ENCODE measurements at places on chromosomes 1 and 21. TPM values are rescaled to one million over a fixed set of nuclear protein-coding genes. Genes with fewer than 3 reads are reported as not detected.

- H3K4me1 ChIP-seq, result no peaks in the 10 kb centered on the region
- DNase-seq, result no peak
- H3K36me3 ChIP-seq, result no peaks in the 10 kb centered on the region
- H3K27ac ChIP-seq, result no peak overlapping the region
Measured at GRCh38 chr1:245805532-245805931, 650.7 kb downstream of the KIF26B start.

Gene NBPF1
- 55.5 TPM for total RNA-seq

Gene ENSA
- 331 TPM for total RNA-seq

- H3K27ac ChIP-seq, result no peak overlapping the region
- peaks cover 6% of the 10 kb centered on the region for H3K36me3 ChIP-seq
- no peak overlapping the region for H3K4me3 ChIP-seq
- peaks cover 7% of the 10 kb centered on the region for H3K4me1 ChIP-seq
- DNase-seq, result no peak
Measured at GRCh38 chr21:33339918-33340317, 15.1 kb downstream of the IFNAR1 start.

GRCh38 chr1:49626472-49626871 is 397.3 kb downstream of the AGBL4 start:
- no peaks in the 10 kb centered on the region for H3K27me3 ChIP-seq
- no peak overlapping the region for H3K4me3 ChIP-seq
- no peaks in the 10 kb centered on the region for H3K36me3 ChIP-seq
- DNase-seq, result no peak

Gene DCST2
- 1.3 TPM for total RNA-seq

Gene SLAMF6
- 0.63 TPM for total RNA-seq

- H3K4me3 ChIP-seq, result no peak overlapping the region
- H3K27ac ChIP-seq, result no peak overlapping the region
- H3K4me1 ChIP-seq, result no peaks in the 10 kb centered on the region
- no peak for DNase-seq
Measured at GRCh38 chr1:208167261-208167869, 76.8 kb downstream of the PLXNA2 start.

GRCh38 chr1:230012741-230013140 is 54.3 kb upstream of the GALNT2 start:
- H3K27ac ChIP-seq, result no peak overlapping the region
- H3K4me3 ChIP-seq, result no peak overlapping the region
- no peak for DNase-seq

DNA sequence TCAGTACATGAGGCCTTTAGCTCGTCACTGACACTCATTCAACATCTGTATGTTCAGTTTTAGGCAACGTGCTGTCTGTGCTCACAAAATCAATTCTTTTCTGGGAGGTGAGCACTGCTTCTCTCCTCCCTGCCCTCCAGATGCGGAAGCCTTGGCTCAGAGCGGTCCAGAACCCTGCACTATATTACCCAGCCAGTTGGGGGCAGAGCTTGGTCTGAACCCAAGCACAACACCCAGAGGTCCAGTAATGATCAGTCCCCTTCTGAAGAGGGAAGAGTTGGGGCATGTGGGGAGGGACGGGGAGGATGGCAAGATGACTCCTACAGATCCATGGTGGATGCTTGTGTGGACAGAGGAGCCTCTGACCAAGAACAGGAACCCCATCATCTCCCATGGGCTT is 5.6 kb upstream of the DSCAM start:
- no peak for DNase-seq
- H3K27ac ChIP-seq, result no peak overlapping the region
- no peaks in the 10 kb centered on the region for H3K36me3 ChIP-seq

Measured in tibial nerve (tissue), 4 donors.